ENCODE measurements at places on chromosomes 7 and 10.

GRCh38 chr10:7915923-7916536 is 97.7 kb downstream of the TAF3 start:
- DNase-seq, result no peak

GRCh38 chr7:25515633-25516275 is 287.5 kb upstream of the NPVF start:
- DNase-seq, result no peak

GRCh38 chr10:116878123-116878522 is 28.8 kb downstream of the ENO4 start:
- DNase-seq, result no peak

- no peak for DNase-seq
Observed at GRCh38 chr10:97426776-97427570, 982 bp downstream of the PGAM1 start.

GRCh38 chr7:6168477-6168868 is 104.0 kb downstream of the CYTH3 start:
- DNase-seq, result no peak

- DNase-seq, result no peak
Observed at GRCh38 chr7:76328389-76328788, 25.9 kb downstream of the HSPB1 start.

GRCh38 chr10:19783721-19784120 is 32.5 kb upstream of the PLXDC2 start:
- no peak for DNase-seq

DNA sequence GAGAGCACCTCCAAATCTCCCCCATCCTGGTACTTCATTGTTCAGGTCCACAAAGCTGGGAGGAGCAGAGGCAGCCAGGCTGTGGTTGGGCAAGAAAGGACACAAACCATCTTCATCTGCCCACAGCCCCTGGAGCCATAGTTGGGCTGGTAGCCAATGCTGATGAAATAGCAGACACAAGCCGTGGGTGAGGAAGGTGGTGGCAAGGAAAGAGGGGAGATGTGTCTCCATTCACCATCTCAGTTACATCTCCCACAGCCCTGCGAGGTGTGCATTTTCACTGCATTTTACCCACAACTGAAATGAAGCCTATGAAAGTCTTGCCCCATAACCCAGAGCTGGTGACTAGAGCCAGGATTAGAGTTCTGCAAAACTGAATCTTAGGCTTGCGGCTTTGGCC is 35.0 kb downstream of the PIK3AP1 start:
- DNase-seq, result no peak

GRCh38 chr10:43884501-43885105 is 235.9 kb upstream of the ZNF32 start:
- no peak for DNase-seq

GRCh38 chr7:86785641-86786040 is 141.9 kb downstream of the GRM3 start:
- no peak for DNase-seq

GRCh38 chr7:158028290-158028941 is 559.2 kb downstream of the PTPRN2 start:
- DNase-seq, result no peak

DNA sequence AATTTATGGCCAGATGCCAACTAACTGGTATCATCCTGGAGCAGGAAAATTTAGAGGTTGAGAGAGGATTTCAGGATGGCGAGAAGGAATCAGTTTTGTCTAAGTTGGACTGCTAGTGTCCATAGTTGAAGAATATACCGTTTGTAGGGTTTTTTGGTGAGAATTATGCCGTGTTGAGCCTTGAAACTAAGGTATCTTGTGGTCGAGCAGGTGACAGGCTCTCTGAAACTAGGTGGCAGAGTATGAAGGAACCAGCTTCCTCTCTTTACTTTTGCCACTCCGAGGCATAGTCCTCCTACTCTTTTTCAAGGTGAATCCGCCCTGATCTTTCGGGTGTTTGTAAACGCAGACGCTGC is 9.7 kb downstream of the MDFIC start:
- DNase-seq, result no peak

- no peak for DNase-seq
Observed at GRCh38 chr10:116989439-116989838, 15.5 kb downstream of the SHTN1 start.

DNA sequence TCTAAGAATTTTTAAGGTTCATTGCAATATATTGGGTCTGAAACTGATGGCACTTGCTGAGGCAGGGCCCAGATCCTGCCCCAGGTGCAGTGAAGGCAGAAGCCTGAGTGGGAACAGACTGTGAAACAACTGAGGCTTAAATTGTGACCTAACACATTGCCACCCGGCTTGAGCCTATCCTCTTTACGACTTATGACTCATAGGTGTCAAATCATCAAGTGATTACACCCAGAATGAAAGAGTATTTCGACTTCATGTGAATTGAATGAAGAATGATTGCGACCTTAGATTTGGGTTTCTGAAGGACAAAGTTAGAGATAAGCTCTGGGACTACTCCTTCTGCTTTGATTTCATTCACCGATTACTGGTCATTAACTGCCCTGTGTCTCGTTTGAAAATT is 200.9 kb downstream of the CREB5 start:
- no peak for DNase-seq

DNA sequence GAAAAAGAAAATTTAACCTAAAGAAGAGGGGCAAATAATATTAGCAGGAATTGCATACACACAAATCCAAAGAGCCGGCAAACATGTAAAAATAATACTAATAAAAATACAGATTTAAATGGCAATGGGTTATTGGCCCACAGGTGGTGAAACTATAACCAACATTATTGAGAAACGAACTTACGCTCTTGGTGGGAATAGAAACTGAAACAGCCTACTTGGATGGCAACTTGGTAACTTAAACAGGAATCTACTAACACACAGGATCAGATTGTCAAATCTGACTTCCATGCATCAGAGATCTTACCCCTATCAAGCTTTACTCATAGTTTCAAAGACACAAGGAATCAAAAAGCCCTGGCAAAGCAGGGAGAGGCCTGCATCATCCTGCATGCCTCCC is 66.5 kb downstream of the ANLN start:
- no peak for DNase-seq

- DNase-seq, result no peak
Observed at GRCh38 chr10:110141871-110142635, 65.4 kb upstream of the MXI1 start.

GRCh38 chr7:76257973-76258372 is 44.5 kb upstream of the HSPB1 start:
- DNase-seq, result no peak

DNA sequence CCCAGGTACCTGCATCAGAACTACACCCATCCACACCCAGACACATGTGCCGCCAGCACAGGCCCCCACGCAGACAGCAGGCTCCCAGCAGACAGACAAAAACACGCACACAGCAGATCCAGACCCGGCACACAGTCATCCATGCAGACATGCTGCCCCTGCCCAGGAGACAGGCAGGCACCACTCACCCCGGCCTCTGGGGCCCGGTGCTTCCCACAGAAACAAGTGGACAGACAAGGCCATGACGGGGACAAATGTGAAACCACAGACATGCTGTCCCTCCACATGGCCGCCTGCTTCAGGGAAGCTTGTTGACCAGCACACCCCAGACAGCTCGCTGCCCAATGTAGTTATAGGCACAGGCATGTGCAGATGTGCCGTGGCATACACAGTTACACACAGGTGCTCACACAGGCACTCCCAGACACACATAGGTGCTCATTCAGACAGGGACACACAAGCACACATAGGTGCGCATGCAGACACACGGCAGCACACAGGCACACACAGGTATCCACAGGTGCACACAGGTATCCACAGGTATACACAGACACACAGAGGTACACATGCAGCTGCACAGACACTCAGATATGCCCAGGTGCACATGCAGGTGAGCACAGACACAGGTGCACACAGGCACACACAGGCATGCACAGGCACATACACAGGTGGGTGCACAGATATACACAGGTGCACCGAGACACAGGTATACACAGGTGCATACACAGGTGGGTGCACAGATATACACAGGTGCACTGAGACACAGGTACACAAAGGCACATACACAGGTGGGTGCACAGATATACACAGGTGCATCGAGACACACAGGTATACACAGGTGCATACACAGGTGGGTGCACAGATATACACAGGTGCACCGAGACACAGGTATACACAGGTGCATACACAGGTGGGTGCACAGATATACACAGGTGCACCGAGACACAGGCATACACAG is 10.5 kb upstream of the SCART1 start:
- DNase-seq, result no peak

DNA sequence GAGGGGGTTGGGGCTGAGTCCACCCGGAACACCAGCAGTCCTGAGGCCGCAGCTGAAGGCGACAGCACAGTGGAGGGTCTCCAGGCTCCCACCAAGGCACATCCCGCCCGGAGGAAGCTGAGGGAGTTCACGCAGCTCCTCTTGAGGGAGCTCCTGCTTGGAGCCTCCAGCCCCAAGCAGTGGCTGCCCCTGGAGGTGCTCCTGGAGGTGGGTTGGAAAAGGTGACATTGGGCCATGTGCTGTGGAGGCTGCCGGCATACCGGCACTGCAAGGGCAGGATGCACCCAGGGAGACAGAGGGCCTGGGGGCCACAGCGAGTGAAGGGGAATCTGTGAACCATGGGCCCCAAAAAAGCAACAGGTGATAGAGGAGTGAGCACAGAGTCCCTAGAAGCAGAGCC is 119.4 kb downstream of the LRRC18 start:
- DNase-seq, result no peak

GRCh38 chr10:85459906-85460305 is 906.7 kb downstream of the GRID1 start:
- DNase-seq, result no peak

DNA sequence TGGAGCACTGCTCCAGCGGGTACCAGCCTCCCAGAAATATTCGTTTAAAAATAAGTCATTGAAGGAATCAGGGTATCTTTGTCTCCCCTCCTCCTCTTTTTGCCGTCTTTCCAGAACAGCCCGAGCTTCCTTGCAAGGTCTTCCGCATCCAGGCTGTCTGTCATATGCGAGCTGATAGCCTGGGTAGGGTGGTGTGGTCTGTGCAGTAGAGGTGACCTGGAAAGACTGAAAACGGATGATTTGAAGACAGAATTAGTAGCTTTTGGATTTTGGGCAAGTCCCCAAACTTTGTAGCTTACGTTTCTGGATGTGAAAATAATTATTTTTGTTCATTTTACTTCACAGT is 480 bp downstream of the VPS50 start:
- DNase-seq, result no peak

- peak; percentile 75 for DNase-seq
Observed at GRCh38 chr7:94301024-94301586, 93.6 kb upstream of the COL1A2 start.

DNA sequence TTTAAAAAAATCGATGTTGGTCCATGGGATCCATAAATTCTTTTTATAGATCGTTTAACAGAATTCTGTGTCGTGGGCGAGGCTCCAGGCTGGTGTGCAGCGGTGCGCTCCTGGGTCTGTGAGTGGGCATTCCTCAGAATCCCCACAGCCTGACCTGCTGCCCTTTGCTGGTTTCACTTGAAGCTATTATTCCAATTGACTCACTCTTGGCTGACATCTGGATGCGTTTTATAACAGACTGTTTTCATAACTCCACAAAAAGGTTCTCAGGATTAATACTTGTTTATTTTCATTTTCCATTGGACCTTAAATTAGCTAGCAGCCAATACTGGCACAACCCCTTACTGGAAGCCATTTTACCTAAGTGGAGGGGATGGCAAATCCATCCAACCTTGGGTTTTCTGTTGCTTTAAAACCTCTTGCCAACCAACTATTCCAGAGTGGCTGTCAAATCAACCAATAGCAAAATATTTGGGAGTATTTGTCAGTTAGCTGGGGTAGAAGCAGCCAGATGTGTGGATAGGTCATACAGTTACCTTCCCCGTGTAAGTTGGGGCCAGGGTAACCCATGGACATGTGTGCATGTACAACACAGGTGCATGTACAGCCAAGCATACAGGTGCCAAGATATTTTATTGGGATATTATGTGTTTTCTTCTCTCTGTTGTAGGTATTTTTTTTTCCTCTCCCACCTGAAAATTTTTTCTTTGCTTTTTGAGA is 160.7 kb upstream of the ZNF32 start:
- DNase-seq, result no peak

GRCh38 chr7:106572394-106573124 is 88.4 kb downstream of the CCDC71L start:
- DNase-seq, result no peak

DNA sequence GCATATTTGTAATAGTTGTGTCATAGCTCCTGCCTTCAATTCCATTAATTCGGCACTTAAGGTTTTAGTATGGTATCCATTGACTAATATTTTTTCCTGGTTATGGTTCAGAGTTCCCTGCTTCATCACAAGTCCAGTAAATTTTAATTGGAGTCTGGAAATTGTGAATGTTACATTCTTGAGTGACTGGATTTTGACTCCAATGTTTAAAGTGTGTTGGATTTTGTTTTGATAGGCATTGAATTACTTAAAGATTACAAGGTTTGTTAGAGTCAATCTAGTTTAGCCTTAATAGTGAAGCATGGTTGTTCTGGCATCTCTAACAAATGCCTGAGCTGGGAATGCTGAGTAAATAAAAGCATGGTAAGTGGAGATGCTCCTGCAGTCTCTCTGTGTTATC is 326.6 kb upstream of the IGFBP3 start:
- no peak for DNase-seq

GRCh38 chr10:113960617-113961181 is 83.0 kb upstream of the ADRB1 start:
- no peak for DNase-seq

DNA sequence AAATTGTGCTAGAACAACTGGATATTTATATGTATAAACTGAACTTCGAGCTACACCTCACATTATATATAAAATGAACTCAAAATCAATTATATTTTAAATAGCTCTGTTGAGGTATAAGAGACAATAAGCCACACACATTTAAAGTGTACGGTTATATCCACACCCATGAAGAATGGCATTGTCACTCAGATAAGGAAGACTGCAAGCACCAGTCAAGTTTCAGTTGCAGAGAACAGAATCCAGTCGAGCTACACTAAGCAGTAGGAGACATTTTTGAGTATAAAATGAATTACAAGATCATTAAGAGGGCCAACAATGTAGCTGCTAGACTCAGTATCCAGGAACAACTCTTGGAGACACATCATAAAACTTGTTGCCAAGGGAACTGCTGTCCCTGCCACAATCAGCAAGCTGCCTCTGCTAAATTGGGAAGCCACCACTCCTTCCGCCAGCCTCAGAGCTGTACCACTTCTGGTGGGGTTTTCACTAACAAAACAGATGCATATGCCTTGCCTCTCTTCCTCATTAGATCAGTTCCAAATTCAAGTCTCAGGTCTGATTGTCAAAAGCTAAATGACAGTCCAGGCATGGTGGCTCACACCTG is 19.6 kb upstream of the GPNMB start:
- DNase-seq, result no peak

- no peak for DNase-seq
Observed at GRCh38 chr7:6057316-6058129, 26.3 kb downstream of the ANKRD61 start.

- DNase-seq, result no peak
Observed at GRCh38 chr10:29021591-29021990, 267.3 kb upstream of the LYZL1 start.

GRCh38 chr10:30868611-30869010 is 163.1 kb downstream of the ZNF438 start:
- DNase-seq, result no peak

GRCh38 chr7:127652333-127653248 is 597 bp downstream of the SND1 start:
- no peak for DNase-seq

- DNase-seq, result no peak
Observed at GRCh38 chr7:118580743-118581382, 356.4 kb downstream of the ANKRD7 start.

- no peak for DNase-seq
Observed at GRCh38 chr10:92264249-92264648, 26.6 kb downstream of the CPEB3 start.

Data from NCI-H460 (cell line).